ENCODE measurements at places on chromosomes 13 and 19. TPM values are rescaled to one million over a fixed set of nuclear protein-coding genes. Genes with fewer than 3 reads are reported as not detected.

VRK3 gene
- polyA plus RNA-seq: 25.6 TPM

ZNF541 gene
- 0.30 TPM for polyA plus RNA-seq

PLA2G4C gene
- polyA plus RNA-seq: 3.3 TPM

SOHLH2 gene
- polyA plus RNA-seq: 0.07 TPM

Data from adipose tissue (tissue), 3 donors.